Activated gamma-delta T cell treated with anti-CD3 and anti-CD28 coated beads, Interleukin-2, amount 50 U/mL, for 16 hours (primary cell): ENCODE measurements at places on chromosomes 11 and 22.

GRCh38 chr11:2269601-2270321, 627 bp downstream of the ASCL2 start:
- DNase-seq = no peak

- DNase-seq = no peak
Measured at GRCh38 chr11:85164743-85165142, 462.4 kb downstream of the DLG2 start.

DNA sequence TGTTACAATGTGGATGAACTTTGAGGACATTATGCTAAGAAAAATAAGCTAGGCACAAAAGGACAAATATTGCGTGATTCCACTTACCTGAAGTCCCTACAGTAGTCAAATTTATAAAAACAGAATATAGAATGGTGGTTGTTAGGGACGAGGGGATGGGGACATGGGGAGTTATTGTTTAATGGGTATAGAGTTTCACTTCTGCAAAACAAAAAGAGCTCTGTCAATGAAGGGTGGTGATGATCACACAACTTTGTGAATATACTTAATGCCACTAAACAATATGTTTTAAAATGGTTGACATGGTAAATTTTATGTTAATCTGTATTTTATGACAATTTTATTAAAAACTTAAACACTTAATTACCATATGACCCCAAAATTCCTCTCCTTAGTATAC, 26.1 kb downstream of the INTS4 start:
- DNase-seq = no peak

DNA sequence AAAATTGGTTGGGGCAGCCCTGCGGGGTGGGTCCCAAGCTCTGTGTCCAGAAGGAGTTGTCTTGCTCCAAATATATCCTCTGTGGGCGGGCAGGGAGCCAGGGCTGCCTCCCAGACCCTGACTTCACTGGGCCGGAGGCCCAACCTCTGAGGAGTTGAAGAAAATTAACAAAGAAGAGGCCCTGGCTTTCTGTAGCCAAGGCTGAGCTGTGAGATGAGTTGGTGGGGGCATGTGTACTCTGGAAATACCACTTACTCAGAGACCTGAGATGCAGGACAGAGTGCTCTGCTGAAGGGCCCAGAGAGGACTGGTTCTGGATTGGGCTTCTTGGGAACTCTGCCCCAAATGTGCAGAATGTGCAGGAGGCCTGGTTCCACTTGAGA, 96.3 kb downstream of the SWAP70 start:
- DNase-seq = no peak

DNA sequence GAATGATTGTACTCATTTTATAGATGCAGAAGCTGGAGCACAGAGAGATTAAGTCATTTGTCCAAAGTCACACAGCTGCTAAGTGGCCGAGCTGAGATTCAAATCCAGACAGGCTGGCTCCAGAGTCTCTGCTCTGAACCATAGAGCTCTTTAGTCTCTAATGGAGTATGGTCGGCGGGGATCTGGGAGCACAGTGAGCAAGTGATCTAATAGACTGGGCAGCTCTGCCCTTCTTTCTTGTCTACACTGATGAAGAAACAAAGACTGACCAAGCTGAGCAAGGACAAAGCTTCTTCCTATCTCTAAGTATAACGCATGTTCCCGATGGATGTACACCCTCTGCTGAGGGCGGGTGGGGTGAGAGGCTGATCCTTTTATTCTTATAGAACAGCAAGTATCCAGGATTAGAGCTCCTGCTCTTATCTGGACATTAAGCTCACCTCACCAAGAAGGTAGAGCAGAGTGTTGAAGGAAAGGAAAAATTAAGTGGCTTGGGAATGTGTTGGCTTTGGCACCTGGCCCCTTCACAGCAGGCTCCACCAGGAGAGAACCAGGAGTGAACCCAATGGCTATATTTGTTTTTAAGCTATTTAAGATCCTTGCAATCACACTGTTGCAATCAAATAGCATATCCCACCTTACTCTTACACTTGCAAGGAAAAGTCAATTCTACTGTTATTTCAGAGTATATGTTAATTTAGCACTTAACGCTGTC, 68.7 kb downstream of the ETS1 start:
- no peak for DNase-seq

DNA sequence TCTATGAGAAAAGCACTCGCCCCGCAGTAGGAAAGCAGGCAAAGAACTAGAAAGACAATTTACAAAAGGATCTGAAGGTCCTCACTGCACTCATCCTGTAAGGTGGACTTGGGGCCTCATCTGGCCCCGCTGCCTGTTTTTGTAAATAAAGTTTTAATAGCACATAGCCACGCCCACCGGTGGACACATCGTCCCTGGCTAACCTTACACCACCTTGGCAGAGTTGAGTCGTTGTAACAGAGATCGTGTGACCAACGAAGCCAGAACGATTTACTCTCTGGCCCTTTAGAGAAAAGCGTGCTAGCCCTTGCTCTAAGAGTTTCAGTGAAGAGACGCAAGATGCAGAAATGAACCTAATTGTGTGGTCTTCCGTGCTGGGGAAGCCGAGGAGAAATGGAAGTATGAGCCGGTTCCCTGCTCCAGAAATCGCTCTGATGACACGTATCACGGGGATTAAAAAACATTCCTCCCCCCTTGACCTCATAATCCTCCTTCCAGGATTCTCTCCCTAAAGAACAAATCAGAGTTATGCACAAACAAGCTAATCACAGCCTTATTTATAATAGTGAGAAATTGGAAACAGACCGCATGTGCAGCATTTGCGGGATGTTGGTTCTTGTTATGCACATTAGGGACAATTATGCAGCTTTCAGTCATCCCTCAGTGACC, 80.1 kb downstream of the CDKN1C start:
- DNase-seq = no peak

- DNase-seq = no peak
Measured at GRCh38 chr11:79050786-79051185, 390.0 kb downstream of the TENM4 start.

GRCh38 chr22:42931421-42932196, 74.5 kb upstream of the ARFGAP3 start:
- no peak for DNase-seq

DNA sequence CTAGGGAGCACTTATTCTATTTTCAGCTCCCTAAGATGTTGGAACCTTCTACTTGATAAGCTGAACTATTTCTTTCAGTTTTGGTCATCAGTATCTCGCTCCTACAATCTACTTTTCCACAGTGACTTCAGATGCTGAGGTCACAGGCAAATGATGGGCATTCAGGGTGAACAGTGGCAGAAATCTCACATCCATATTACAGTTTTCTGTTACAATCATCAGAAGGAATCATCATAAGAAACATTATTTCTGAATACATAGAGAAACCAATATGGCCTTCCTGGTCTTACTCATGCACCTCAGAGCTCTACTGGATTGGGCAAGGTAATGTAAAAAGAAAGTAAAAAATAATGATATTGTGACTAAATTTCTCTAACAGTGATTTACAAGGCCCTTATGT, 39.4 kb upstream of the DDI1 start:
- DNase-seq = no peak
